ENCODE measurements at places on chromosomes 6 and 20. TPM values are rescaled to one million over a fixed set of nuclear protein-coding genes. Genes with fewer than 3 reads are reported as not detected.

KIAA1755 gene
- total RNA-seq = not detected

FAM184A gene
- 7.4 TPM for total RNA-seq

SLC35A1 gene
- 13.9 TPM for total RNA-seq

RSPH9 gene
- not detected for total RNA-seq

COL20A1 gene
- not detected for total RNA-seq

LPA gene
- total RNA-seq = not detected
